ENCODE measurements at places on chromosomes 3 and 15.
A peak's percentile ranks its signal among the peaks of the same experiment; 100 is the strongest.

GRCh38 chr15:84839714-84840113 is 22.6 kb downstream of the ALPK3 start:
- DNase-seq, result no peak

DNA sequence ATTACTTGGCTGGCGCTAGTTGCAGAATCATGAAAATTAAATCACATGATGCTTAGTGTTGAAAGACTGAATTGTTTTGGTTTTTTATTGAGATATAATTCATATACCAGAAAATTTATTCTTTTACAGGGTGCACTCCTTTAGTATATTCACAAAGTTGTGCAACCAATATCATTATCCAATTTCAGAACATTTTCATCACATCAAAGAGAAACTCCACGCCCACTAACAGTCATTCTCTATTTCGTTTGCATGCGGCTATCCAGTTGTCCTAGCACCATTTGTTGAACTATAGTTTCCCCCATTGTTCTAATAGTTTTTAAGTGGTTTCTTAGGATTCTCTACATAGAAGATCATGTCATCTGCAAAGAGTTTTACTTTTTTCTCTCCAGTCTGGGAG is 3.7 kb downstream of the EHD4 start:
- DNase-seq, result no peak

GRCh38 chr3:20145874-20146273 is 40.1 kb downstream of the SGO1 start:
- no peak for DNase-seq

- no peak for DNase-seq
These were observed 11.9 kb downstream of the BCL6 start for GRCh38 chr3:187733371-187733770.

GRCh38 chr15:90818251-90819210 is 49.9 kb upstream of the FURIN start:
- peak; percentile 57 for DNase-seq

DNA sequence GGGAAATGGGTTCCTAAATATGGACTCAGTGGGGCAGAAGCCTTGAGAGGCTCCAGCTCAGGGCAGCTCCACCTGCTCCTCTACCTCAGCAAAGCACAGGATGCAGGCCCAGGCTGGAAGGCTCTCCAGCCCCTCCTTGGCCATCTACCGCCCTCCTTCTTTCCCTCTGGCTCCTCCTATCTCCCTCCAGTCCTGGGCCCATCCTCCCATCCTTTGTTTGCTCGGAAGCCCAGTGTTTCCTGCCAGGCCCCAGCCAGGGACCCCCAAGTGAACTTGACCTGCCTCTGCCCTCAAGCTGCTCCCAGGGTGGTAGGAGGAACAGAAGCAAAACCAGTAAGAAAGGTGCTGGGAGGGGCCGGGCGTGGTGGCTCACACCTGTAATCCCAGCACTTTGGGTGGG is 20.1 kb downstream of the MAPKAPK3 start:
- DNase-seq, result no peak

- DNase-seq, result peak; percentile 26
These were observed 1.9 kb downstream of the NEIL1 start for GRCh38 chr15:75348562-75349350.

DNA sequence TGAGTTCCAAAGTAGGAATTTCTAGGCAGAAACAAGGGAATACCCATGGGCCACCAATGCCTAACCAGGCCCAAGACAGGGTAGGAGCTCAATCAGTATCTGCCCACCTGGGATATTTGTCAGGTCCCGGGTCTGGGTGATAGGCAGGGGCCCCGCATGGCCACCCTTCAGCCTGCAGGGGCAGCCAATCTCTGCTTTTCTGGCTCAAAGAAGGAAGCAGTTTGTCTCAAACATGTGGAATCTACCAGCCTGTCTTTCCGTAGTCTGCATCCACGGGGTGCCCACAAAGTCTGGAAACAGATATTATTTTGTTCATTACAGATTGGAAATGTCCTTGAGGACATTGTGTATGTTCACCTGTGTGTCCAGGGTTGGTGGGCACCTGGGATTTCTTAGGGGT is 56.2 kb downstream of the CEMIP start:
- peak; percentile 21 for DNase-seq

DNA sequence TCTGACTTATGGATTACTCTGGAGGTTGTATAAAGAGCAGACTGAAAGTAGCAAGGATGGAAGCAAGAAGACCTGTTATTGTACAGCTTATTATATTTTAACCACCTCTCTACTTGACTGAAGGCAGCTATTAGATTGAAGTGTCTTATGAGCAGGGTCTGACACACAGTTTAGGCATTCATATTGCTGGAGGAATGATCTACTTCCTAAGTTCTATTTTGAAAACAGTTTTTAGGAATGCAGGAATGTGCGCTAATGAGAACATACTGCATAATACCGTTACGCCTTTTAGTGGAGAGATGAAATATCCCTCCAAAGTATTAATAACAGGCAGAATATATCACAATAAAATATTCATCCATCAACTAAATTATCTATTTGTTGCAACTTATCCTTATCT is 193.3 kb downstream of the ISL2 start:
- no peak for DNase-seq

DNA sequence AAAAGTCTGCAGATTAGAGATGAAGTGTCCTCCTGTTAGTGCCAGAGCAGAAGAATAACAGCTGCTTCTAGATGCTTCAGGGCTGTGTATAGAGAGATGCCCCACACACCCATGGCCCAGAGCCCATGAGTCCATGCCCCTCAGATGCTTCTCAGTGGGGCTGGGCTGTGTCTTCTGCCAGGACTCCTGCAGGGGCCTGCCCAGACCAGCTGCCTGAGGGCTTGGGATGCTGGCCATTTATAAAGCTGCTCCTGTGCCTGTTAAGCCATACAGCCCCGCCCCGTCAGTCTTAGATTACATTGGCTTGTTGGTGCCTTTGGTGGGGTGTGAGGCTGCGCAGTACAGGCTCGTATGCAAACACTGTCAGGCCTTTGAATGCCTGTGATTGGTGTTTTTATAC is 318.0 kb upstream of the CTDSPL start:
- DNase-seq, result peak; percentile 46

DNA sequence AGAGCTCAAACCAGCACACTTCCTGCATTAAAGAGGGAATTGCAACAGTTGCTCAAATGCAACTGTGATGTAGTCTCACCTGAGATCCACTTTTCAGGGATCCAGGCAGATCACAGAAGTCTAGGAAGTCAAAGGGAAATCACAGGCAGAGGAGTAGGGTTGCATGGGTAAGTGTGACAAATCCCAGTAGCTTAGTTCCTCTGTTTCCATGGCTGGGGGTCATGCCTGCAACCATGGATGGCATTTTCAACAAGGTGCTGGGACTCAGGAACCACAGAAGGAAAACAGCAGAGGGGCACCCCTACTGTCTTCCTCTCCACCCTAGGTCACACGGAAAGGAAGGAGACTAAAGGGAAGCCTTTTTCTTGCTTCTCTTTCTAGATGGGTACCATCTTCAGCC is 36.5 kb upstream of the ARNT2 start:
- DNase-seq, result no peak

DNA sequence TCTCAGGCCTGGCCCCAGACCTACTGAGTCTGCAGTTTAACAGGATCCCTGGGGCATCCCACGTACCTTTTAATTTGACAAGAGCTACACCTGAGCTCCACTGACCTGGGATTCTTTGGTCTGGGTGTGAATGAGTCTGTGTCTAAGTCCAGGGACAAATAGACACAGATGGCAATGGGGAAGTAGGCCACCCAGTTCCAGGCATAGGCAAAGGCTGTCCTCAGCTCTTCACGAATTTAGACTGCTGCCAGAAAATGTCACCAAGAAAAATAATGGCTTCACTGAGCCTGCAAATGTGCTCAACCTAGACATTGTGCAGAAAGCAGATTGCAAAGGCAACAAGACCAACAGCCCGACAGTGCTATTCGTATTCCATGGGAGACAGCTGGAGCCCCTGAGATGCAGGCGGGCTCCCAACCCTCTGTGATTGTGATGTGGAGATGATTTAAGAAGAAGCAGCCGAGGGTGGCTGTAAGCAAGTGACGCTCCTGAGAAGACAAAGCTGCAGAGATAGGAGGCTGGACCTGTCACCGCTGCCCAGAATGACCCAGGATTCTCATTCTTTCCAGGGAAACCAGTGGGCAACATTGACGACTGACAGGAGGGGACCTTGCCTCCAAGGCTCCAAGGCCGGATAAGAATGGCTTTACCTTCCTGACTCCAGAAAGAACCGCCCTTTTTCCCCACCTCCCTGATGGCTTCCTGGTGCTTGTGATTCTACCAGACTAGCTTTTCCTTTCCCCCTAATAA is 39.8 kb upstream of the IREB2 start:
- no peak for DNase-seq

- no peak for DNase-seq
These were observed 130.8 kb downstream of the UACA start for GRCh38 chr15:70632491-70633102.

DNA sequence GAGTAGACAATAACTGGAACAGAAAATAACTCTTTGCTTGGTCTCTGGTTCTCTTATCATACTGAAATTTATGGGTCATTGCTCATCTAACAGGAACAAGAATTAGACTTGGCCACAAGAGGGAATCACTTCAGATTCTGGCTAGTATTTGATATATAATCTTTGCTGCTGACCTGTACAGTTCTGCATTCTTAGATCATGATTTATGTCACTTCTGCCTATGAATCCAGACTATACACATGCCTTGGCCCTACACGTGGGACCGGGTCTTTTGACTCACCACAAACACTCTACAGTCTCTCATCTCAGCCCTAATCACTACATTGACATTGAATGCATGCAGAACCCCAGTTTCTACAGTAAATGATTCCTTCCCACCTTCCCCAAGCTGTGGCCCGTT is 162.5 kb upstream of the SOX2 start:
- no peak for DNase-seq

GRCh38 chr15:63382966-63383710 is 1.5 kb upstream of the CA12 start:
- DNase-seq, result no peak

DNA sequence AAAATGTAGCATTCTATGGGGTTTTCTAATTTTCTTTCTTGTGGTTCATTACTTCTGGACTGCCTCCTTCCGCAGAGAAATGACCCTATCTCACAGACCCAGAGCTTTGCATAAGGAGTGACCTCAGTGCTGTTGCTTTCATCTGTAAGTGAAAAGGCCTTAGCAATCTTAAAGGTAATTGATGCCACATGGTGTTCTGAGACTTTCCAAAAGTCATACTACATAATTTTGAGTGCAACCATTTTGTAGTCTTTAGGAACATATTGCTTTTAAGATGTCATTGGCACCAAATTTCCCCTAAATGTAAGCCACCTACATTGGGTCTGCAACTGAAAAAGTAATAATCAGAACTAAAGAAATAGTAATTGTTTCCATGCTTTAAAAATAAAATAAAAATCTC is 9.2 kb upstream of the HHLA2 start:
- DNase-seq, result no peak

GRCh38 chr3:65953881-65954733 is 84.6 kb downstream of the MAGI1 start:
- no peak for DNase-seq

- no peak for DNase-seq
These were observed 29.5 kb downstream of the FAM43A start for GRCh38 chr3:194715022-194715800.

DNA sequence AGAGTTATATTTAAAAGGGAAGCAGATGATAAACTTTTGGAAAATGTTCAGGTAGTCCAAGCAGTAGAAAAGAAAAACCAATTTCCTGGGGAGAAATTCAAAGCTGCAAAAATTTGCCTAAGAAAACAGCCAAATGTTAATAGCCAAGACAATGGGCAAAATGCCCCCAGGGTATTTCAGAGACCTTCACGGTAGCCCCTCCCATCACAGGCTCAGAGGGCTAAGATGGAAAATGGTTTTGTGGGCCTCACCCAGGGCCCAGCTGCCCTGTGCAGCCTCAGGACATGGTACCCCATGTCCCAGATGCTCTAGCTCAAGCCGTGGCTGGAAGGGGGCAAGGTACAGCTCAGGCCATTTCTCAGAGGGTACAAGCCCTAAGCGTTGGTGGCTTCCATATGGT is 391.0 kb downstream of the ZIC4 start:
- no peak for DNase-seq

DNA sequence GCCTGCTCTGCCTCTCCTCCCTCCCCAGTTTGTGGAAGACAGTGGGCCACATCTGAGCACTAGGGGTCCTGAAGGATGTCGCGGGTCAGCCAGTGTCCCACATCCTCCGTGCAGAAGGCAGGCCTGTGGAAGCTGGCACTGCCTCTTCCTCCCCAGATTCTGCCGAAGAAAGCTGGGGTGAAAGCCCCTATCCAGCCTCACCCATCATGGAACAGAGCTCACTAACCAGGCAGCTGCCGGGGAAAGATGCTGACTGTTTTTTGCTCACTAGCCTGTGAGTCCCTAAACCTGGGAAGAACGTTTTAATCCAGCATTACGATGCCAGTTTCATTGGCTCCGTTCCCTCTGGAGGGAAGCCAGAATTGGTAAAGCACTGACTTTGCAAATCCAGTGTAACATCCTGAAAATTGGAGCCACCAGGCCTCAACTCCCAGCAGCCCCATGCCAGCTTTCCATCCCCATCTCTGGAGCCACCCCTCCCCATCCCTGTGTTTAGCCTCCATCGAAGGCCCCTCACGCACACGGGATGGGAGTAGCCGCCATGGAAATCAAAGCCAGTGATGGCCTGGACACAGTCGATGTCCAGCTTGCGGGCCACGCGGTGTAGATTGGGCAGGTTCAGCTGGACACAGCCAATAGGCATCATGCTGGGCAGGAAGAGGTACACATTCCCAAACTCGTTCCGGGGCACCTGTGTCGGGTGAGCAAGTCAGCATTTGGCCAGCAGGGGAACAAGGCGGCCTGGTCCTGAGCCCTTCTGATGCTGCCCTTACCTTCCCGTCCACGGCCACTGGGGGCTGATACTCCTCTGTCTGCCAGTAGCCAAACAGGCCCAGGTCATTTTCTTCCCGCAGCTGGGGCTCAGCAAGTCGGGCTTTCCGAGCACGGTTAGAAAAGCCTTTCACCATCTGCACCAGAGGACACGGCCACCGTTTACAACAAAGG is 23.5 kb downstream of the TMEM43 start:
- peak; percentile 78 for DNase-seq

DNA sequence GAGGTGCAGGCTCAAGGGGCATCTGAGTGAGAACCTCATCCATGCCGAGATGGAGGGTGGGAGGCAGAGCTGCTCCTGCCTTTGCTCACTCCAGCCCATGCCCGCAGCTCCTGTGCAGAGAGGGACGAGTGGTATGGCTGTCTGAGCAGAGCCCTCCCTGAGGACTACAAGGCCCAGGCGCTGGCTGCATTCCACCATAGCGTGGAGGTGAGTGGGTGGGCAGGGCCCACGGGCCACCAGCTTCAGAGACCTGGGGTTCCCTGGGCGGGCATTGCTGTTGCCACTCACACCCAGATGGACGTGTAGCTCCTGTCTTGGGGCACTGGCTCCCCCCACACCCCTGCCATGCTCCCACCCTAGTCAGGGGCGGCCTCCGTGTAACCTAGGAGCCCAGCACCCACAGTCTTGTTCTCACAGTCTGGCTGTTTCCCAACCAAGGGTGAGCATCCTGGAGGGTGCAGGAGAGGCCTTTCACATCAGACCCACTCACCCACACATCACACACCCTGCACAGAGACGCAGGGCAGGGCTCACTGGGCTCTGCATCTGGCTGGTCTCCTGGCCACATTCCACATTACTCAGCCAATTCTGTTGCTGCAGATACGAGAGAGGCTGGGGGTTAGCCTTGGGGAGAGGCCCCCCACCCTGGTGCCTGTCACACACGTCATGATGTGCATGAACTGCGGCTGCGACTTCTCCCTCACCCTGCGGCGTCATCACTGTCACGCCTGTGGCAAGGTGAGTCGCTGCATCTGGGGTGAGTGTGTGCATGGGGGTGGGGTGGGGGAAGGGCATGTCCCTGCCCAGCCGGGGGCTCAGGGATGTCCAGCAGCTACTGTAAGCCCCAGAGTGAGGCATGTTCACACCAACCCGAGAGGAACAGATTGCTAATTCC is 25.3 kb upstream of the NR2C2 start:
- no peak for DNase-seq

- DNase-seq, result no peak
These were observed 100.6 kb downstream of the MAGI1 start for GRCh38 chr3:65938147-65938546.
